NCI-H1092 treated with DMSO at 0.1 percent for 48 hours (cell line): ENCODE measurements at places on chromosomes 11 and 22.

- DNase-seq, result no peak
These were observed 106.3 kb upstream of the PITPNB start for GRCh38 chr22:28025333-28025732.

GRCh38 chr11:8095371-8095770 is 14.4 kb downstream of the TUB start:
- DNase-seq, result no peak

DNA sequence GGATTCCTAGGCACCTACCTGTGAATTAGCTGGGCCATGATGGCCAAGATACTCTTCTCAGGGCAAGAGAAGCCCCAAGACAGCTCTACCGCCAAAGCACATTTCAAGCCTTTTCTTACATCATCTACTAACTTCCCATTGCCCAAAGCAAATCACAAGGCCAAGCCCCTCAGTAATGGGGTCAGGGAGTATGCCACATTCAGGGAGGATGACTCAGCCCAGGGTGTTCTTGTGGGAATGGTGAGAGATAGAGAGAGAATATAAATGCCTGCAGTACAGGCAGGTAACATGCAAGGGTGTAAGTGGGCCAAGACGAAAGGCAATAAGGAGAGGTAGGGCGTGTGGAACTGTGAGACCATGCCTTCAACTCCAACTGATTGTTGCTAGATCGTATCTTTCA is 162.5 kb upstream of the ISX start:
- no peak for DNase-seq

DNA sequence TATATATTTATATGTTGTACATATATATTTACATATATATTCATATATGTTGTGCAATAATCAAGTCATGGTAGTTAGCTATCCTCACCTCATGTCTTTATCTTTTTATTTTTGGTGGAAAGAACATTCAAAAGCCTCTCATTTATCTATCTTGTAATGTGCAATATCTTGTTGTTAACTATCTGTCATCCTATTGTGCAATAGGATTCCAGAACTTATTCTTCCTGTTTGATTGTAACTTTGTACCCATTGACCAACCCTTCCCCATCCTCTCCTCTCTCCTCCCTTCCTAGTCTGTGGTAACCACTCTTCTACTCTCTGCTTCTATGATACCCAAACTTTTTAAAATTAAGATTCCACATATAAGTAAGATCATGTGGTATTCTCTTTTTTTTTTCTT is 115.6 kb upstream of the PDGFD start:
- DNase-seq, result no peak

DNA sequence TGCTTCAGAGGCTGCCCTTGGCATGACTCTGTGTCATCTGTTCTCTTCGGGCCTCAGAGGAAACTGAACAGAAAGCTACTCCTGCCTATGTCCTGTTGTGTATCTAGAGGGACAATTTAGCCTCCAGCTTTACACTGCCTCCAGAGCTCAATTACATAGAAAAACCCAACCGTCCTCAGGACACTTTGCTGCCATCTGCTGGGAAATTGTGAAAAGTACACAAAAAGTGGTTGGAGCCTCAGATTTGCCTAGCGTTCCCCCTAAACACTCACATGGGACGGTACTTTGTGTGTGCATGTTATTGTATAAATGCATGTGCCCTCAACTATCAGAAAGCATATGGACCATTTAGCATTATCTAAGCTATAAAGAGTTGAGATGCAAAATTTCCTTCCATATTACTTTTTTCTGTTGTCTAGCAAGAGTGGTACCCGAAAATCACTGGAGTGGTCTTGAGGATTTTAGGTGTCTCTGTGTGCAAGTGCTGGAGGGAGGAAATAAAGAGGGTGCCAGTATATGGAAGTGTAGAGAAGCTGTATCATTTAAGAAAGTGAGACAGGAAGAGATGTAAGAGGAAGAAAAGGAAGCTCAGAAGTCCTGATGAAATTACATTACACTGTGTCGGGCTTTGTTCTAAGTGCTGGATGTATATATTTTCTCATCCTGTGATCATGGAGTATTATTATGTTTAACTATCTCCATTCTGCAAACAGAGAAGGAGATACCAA is 8.7 kb upstream of the MS4A4E start:
- DNase-seq, result peak; percentile 2

- peak; percentile 41 for DNase-seq
These were observed at the start of gene DCHS1 for GRCh38 chr11:6655790-6656583. DCHS1 (minus strand) TSS chr11:6655809; CDS start chr11:6641613, 14,196 bp downstream.

GRCh38 chr11:118410055-118410745 is 8.8 kb downstream of the ATP5MG start:
- no peak for DNase-seq

- DNase-seq, result no peak
These were observed 717.9 kb upstream of the LUZP2 start for GRCh38 chr11:23778971-23779370.

DNA sequence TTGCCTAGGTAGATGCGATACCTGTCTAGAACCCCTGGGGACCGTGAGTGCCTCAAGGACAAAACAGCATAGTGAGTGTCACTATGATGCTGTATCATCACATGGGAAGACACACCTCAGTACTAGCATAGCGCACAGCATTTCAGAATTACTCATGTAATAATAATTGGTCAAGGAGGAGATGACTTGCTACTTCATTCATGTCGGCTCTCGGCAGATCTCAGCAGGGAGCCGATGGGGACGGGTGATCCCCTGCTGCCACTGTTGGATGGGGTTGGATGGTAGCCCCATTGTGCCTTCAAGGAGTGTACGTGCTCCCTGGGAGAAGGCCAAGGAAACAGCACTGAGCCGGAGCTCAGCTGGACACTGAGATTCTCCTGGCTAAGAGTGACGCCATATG is 186.9 kb downstream of the EFCAB6 start:
- DNase-seq, result no peak

- no peak for DNase-seq
These were observed 103.5 kb downstream of the WNT11 start for GRCh38 chr11:76102802-76103201.
